ENCODE measurements at places on chromosomes 12 and 14.

- no peak for DNase-seq
Observed at GRCh38 chr12:53927220-53928029, 11.2 kb upstream of the HOXC13 start.

DNA sequence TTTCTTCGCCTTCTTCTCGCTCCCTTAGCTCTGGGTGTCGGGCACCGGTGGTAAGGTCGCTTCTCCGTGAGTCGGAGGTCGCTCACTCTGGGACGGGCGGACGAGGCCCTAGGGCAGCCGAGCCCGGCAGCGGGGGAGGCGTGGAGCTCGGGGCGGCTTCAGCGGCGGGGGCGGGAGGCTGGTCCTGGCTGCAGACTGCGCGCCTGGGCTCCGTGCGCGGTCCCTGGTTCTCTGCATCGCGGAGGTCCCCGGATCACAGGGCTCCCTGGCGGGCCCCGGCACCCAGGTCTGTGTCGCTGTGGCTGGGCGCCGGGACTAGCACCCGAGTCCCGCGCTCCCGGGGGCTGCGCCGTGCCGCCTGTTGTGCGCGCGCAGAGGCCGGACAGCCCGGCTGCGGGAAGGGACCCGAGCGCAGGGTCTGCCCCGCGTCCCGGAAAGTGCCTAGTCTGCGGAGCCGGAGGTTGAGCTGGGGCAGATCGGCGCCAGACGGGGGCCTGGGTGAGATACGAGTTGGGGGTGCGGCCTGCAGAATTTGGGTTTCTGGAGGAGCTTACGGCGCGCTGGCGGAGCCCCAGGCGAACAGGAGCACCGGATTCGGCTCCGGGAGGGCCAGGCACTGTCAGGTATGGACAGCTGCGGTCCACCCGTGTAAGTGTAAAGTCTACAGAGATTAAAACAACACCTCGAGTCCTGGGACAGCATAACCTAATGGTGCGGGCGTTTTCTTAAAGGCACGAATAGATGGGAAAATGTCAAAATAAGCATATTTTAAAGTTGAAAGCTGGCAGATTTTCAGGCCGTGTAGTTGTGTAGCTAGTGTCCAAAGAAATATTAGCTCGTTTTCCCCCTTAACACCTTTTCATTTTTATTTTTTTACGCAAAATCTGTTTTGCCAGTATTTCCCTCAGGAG, 713 bp downstream of the FRMD6 start:
- DNase-seq: peak; percentile 73

- DNase-seq: no peak
Observed at GRCh38 chr12:121634836-121635235, 8.5 kb downstream of the ORAI1 start.

GRCh38 chr12:65327207-65328076, 49.0 kb downstream of the MSRB3 start:
- DNase-seq: no peak

DNA sequence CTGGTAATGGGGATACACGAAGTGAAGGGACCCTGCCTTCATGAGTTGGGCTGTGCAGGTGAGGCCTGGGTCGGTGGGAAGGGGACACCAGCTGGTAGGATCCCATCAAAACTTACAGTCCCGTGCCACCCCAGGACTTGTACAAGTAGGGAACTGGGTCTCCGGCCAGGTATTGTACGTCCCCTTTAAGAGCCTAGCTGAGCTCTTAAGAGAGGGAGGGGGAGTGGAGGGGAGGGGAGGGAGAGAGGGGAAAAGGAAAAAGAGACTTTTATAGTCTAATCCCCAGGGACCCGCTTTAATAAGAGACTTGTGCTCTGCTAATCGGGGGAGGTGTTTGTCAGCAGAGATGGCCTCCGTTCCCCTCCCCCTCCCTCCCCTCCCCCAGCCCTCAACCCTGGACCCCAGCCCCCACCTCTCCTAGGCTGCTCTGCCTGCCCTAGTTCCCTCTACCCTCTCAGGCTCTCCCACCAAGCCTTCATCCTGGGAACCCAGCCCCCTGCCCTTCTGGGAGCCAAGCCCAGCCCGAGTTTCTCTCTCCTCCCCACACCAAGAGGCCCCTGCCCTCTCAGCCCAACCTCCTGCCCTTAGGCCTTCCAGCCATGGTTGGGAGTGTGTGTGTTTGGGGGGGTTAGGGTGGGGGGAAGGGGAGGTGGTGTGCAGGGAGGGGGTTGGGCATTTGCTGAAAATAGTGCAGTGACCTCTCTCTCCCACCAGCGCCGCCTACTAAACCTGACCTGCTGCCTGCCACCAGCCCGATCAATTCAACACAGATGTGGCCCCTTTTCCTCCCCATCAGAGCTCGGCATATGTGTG, 2.6 kb downstream of the GDF11 start:
- peak; percentile 96 for DNase-seq

GRCh38 chr14:32366256-32366879, 37.3 kb downstream of the AKAP6 start:
- peak; percentile 6 for DNase-seq

DNA sequence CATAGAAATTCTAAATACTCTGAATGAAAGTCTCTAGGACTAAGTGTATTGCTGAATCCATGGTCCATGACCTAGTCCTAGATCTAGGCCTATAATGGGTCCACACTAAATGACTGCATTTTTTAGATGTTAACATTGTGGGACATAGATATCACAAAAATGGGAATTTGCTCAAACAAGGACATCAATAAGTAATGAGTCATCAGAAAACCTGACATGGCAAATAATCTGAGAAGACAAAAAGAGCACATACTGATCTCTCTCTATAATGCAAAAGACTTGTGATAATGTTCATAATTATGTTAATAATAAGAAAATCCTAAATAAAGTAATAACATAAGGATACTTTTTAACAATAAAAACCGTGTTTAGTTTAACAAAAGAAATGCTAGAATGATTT, 1168.4 kb downstream of the FSCB start:
- no peak for DNase-seq

All from neural progenitor cell (in vitro differentiated cells).